ENCODE measurements at places on chromosomes 3 and 15.

DNA sequence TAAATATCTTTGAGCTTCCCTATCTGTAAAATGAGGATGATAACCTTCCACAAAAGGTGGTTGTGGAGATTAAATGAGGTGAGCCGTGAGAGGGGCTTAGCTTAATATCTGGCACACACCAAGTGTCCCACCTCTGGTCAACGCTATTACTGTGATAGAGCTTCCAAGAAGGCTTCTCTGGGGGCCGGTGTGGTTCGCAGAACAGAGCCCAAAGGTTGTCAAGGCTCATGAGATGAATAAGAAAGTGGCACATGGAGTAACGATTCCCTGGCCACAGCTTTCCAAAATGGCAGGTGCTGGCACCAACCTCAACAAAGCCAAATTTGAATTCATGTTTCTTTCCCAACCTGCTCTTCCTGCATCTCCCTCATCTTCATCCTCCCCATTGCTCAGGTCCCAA is 10.4 kb downstream of the KY start:
- DNase-seq, result no peak

DNA sequence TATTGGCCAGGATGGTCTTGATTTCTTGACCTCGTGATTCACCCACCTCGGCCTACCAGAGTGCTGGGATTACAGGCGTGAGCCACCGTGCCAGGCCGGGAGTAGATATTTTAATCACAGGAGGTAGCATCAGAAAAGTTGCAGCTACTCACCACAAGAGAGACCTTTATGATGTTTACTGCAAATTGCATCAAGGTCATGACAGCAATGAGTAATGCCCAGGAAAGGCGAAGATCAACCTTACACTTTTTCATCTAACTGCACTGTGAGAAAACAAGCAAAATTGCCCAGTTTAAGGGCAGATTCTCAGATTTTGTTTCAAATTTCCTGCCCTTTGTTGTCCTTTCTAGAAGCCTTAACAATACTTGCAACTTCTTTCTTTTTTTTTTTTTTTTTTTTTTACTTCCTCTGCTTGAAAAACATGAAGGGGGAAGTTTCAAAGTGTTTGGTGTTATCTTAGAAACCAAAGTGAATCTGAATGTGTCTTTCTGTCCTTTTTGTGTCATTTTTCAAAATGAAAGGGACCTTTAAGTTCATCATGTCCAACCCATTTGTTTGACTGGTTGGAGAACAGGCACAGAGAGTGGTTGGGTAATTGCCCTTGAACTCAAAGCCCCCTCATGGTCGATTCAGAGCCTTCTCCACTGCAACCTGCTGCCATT is 25.0 kb downstream of the TGFBR2 start:
- peak; percentile 78 for DNase-seq

DNA sequence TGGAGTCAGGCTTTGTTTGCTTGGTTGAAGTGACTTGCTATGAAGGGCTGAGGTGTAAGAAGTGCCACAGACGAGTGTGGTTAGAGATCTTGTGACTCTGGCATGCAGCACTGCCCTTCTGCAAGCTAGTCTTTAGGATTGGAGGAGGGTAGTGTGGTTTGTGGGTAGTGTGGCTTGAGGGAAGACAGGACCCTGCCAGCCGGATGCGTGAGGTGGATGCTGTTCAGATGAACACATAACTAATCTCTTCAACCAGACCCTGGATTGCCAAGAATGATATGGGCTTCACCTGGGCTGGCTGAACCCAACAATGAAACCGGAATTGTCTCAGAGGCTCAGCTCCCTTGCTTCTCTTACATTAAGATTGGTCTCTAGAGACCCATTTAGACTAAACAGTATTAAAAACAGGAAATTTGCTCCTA is 32.7 kb downstream of the STARD9 start:
- peak; percentile 54 for DNase-seq

DNA sequence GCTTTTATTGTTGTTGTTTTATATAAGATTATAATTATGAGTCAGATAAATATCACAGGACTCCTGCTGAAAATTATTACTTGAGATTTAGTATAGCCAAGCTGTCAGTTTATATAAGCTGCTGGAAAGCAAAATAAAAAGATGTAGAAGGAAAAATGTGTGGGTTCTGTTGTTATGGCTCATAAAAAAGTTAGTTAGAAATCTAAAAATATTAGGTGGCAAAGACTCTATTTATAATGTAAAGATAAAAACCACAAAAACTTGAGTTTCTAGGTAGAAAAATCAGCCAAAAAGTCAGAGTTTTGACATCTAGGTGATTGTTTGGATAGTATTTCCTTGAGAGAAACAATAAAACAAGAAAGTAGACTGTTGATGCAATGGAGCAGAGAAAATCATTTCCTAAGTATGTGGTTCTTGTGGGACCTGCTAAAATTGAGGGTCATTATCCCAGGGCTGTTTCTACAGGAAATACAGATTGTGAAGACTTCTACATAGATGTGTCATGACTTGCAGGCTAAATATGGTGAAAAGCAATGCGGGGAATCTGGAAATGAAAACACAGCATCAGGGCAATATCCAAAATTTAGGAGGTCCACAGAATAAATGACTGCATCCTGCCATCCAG is 1109.6 kb upstream of the CADM2 start:
- DNase-seq, result no peak

DNA sequence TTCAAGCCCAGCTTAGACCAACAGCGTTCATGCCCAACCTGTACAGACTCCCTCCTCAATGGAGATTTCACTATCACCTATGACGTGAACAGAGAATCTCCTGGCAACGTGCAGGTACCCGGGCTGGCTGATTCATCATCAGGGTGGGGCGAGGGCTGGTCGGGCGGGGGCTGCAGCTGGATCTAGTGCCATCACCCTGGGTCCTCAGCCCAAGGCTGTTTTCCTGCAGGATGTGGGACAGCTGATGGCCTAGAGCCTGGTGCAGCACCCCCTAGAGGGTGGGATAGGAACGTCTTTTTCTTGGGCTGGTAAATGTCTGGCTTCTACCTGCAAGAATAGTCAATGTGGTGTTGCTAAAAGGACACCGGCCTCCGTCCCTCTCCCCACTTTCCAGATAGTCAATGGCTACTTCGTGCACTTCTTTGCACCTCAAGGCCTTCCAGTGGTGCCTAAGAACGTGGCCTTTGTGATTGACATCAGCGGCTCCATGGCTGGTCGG is 4.4 kb downstream of the ITIH3 start:
- DNase-seq, result no peak

DNA sequence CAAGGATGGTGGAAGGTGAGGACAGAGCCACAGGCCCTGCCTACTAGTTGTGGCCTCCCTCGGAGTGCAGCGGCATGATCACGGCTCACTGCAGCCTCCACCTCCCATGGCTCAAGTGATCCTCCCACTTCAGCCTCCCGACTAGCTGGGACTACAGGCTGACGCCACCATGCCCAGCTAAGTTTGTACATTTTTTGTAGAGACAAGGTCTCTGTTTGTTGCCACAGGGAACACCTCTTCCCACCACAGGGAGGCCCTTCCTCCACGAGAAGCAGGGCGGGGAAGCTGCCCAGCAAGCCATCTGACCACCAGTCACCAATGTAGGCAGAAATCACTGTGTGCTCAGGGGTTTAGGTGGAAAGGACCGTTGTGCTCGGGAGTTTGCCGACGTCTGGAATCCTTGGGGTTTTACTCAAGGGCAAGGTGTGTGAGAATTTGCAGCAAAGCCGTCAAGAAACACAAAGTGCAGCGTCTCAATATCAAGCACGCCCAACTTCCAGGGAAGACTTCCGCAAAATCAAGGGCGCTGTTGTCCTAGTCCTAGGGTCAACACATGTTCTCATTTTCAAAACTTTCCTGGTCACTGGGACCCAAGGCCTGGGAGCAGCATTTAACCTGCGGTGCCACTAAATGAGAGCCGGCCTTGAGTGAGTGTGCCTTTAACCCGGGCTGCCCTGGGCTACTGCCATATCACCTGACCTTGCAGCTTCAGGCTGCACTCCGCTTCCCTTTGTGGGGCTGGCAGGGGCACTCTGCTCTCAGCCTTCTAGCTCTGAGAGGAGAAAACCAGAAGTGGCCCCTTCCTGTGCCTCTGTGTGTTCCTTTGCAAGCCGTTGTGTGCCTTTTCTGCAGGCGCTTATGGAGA is 65.7 kb downstream of the SLC12A8 start:
- DNase-seq, result no peak

GRCh38 chr15:75455982-75456531 is 4.6 kb upstream of the SIN3A start:
- DNase-seq, result peak; percentile 44

DNA sequence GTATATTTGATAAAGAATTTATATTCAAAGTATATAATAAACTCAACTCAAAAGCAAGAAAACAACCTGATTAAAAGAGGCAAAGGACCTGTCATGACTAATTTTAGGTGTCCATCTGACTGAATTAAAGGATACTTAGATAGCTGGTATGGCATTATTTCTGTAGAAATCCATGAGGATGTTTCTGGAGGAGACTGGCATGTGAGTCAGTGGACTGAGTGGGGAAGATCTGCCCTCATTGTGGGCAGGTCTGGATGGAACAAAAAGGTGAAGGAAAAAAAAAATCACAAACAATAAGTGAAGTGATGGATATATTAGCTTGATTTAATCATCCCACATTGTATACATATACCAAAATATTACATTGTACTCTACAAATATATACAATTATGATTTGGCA is 16.6 kb downstream of the ANKRD28 start:
- DNase-seq, result no peak

- no peak for DNase-seq
Observed at GRCh38 chr3:125589547-125590122, 5.7 kb downstream of the OSBPL11 start.

- no peak for DNase-seq
Observed at GRCh38 chr3:128591738-128592426, 58.7 kb downstream of the RPN1 start.

GRCh38 chr3:151644020-151644620 is 89.6 kb upstream of the AADACL2 start:
- no peak for DNase-seq

GRCh38 chr3:190886945-190887344 is 24.5 kb upstream of the GMNC start:
- no peak for DNase-seq

DNA sequence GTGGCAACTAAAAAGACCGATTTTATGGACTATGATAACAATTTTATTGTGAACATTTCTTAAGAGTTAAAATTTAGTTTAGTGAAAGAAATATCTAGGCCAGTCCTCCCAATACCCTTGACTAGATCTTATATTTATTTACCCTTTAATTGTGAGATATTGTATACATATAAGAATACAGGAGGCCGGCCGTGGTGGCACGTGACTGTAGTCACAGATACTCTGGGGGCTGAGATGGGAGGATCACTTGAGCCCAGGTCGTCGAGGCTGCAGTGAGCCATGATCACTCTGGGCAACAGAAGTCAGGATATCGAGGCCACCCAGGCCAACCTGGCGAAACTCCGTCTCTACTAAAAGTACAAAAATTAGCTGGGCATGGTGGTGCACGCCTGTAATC is 756 bp upstream of the RMDN3 start:
- no peak for DNase-seq

GRCh38 chr3:13620281-13620680 is 71.4 kb downstream of the FBLN2 start:
- DNase-seq, result no peak

GRCh38 chr3:59979542-59979941 is 929.7 kb upstream of the CFAP20DC start:
- DNase-seq, result no peak
